ENCODE measurements at places on chromosomes 7 and 10.

DNA sequence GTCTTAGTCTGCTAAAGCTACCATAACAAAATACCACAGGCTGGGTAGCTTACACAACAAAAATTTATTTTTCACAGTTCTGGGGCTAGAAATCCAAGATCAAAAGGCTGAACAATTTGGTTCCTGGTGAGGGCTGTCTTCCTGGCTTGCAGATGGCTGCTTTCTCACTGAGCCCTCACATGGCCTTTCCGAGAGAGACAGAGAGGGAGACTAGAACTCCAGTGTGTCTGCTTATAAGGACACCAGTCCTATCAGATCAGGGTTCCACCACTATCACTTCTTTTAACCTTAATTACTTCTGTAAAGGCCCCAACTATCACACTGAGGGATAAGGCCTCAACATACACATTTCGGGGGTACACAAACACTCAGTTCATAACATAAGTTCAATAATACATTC is 527.4 kb upstream of the VSTM2A start:
- DNase-seq = no peak

DNA sequence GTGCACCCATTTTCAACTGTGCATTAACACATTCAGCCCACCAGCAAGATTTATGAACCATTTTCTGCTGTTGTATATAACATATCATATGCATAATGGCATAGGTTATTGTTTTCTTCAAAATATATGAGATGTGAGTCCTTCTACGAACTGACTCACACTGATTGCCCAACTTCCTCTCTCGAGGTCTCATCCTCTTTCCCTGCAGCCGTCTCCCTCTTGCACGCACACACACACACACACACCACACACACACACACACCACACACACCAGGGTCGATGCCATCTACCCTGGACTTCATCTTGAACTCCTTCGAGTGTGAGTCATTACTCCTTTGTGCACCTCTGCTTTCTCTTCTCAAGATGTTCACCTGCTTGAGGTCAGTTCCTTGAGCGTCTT is 36.7 kb downstream of the EGFR start:
- DNase-seq = no peak

- no peak for DNase-seq
Measured at GRCh38 chr10:132066186-132066585, 440 bp downstream of the JAKMIP3 start.

- DNase-seq = no peak
Measured at GRCh38 chr7:79495544-79496272, 42.2 kb upstream of the MAGI2 start.

DNA sequence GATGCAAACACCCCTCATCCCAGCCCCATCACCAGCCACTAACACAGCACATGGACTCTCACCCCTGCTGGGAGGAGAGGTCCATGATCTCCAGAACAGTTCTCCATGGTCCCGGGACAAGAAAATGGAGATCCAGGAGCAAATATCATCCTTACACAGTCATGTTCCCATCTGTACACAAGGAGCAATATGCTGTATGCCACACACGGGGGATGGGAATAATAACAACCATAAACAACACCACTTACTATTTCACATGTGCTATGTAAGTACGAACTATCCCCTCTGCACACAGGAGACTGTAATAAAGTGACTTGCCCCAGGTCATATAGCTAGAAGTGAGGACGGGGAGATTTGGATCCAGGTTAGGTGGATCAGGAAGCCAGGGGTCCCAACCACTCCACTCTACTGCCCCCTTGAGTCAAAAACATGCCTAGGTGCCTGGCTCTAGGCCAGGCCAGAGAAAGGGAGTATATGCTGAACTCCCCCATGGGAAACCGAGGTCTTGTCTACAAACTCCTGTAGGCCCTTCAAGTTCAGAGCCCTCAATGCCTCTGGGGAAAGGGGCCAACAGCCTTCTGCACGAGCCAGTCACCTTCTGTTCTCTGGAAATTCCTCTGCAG is 34.1 kb downstream of the LRRC20 start:
- no peak for DNase-seq

DNA sequence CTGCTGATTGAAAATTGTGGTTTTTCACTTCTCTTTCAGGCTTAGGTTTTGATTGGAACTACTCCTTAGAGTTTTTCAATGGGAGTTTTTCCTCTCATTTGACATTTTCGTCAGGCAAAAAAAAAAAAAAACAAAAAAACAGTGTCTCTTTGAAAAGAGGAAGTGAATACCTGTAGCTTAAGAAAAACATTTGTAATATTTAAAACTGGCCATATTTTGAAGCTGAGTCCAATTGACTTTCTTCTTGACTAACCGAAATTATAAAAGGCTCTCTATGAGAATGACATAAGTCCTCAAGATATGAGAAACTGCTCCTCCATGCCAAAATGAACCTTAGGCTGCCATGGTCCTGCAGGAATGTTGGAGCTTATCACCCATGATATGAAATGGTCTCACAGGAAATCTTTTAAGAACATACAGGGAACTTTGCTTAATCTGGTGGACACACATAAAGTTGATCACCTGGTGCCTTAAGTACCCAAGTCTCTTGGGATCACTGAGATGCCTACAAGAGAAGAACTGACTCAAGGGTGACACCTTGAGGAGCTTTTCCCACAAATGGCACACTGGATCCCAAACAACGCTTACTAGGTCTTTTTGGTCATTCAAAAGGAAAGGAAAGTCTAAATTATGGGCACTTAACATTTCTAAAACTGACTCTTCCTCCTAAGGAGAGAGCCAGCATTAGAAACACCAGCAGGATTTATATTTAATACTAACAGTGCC is 263.4 kb downstream of the CDC14C start:
- no peak for DNase-seq

- DNase-seq = no peak
Measured at GRCh38 chr10:43408331-43408709, 666 bp downstream of the HNRNPF start.

- DNase-seq = no peak
Measured at GRCh38 chr10:111972109-111972508, 211.5 kb downstream of the GPAM start.
